ENCODE measurements at places on chromosomes 1 and 21. TPM values are rescaled to one million over a fixed set of nuclear protein-coding genes. Genes with fewer than 3 reads are reported as not detected.

FRRS1 gene
- not detected for polyA plus RNA-seq

PYGO2 gene
- 3.7 TPM for polyA plus RNA-seq

PADI1 gene
- not detected for polyA plus RNA-seq

ZFP69B gene
- polyA plus RNA-seq, result 0.78 TPM

TCHHL1 gene
- not detected for polyA plus RNA-seq

CHI3L2 gene
- polyA plus RNA-seq, result not detected

TMEM52 gene
- not detected for polyA plus RNA-seq

PTGFR gene
- not detected for polyA plus RNA-seq

DDR2 gene
- 1.1 TPM for polyA plus RNA-seq

LCE2A gene
- polyA plus RNA-seq, result not detected

MRTO4 gene
- polyA plus RNA-seq, result 22.3 TPM

MMP23B gene
- not detected for polyA plus RNA-seq

AGT gene
- polyA plus RNA-seq, result 0.48 TPM

KIF17 gene
- 1.6 TPM for polyA plus RNA-seq

TNFRSF9 gene
- polyA plus RNA-seq, result not detected

VAV3 gene
- polyA plus RNA-seq, result 33.7 TPM

FCRL2 gene
- not detected for polyA plus RNA-seq

CADM3 gene
- polyA plus RNA-seq, result 12.1 TPM

CD247 gene
- 1.9 TPM for polyA plus RNA-seq

ACAP3 gene
- polyA plus RNA-seq, result 0.91 TPM

FAM72C gene
- 1.3 TPM for polyA plus RNA-seq

KCNN3 gene
- polyA plus RNA-seq, result 1.4 TPM

PLCH2 gene
- 0.22 TPM for polyA plus RNA-seq

LYPD8 gene
- 6.6 TPM for polyA plus RNA-seq

DPT gene
- polyA plus RNA-seq, result not detected

ADCY10 gene
- 0.12 TPM for polyA plus RNA-seq
